Right atrium auricular region (tissue), 2 donors: ENCODE measurements at places on chromosomes 5 and 9. TPM values are rescaled to one million over a fixed set of nuclear protein-coding genes. Genes with fewer than 3 reads are reported as not detected.

DNA sequence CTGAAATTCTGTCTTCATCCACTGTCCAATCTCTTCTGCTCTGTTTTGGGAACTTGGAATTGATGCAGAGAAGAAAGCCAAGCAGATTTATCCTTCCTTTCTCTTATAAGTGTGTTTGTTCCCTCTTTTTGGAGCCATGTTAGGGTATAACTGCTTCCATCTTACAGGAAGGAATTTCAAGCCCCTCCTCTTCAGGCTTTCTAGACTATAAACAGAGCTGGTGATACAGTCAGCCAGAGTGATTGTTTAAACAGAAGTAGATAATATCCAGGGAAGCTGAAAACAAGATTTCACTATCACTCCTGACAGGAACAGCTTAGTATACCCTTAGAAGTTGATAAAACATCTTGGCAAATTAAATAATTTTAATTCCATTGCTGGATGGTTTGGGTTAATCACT lies 102.1 kb upstream of the DMRT1 start:
- no peak for DNase-seq

DNA sequence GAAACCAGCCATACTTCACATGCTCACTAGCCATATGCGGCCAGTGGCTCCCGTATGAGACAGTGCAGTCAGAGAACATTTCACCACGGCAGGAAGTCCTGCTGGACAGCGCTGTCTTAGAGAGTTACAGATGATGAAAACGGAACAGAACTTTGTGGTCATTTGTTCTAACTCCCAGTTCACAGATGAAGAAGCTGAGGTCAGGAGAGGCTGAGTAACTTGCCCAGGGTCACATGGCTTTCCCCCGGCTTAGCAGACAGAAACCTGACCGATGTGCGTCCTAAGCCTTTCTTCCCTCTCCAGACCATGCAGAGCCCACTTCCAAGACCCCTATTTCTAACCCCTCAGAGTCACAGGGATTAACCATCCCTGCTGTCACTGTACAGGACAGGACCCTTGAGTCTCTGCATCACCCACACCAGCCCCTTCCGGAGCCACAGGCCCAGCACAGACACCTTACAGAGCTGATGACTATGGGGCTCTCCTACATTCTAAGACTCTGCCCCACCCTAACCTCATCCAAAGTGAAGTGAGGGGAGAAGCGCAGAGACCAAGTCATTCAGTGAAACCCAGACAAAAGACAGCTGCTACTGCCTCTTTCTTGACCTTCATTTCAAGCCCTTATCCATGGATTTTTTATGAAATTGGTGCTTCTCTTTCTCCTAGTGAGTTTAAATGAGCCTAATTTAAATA lies 86.9 kb downstream of the PTPN3 start:
- no peak for DNase-seq

DNA sequence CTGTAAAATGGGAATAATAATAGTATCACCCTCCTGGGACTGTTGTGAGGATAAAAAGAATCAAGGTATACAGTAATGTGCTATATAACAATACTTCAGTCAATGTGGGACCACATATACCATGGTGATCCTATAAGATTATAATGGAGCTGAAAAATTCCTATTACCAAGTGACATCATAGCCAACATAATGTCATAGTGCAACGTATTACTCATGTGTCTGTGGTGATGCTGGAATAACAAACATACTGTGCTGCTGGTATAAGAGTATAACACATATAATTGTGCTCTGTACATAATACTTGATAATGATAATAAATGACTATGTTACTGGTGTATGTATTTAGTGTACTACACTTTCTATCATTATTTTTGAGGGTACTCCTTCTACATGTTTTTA lies 38.1 kb downstream of the LIFR start:
- DNase-seq: no peak

- no peak for DNase-seq
Measured at GRCh38 chr5:108736855-108737254, 10.8 kb upstream of the FER start.

Gene CDH6
- total RNA-seq: 2.2 TPM

Gene SLC22A4
- 1.5 TPM for total RNA-seq

Gene MIGA2
- 34.2 TPM for total RNA-seq

Gene CDKN2B
- total RNA-seq: 2.5 TPM
